ENCODE measurements at places on chromosomes 11 and 22. TPM values are rescaled to one million over a fixed set of nuclear protein-coding genes. Genes with fewer than 3 reads are reported as not detected.
A peak's percentile ranks its signal among the peaks of the same experiment; 100 is the strongest.

DNA sequence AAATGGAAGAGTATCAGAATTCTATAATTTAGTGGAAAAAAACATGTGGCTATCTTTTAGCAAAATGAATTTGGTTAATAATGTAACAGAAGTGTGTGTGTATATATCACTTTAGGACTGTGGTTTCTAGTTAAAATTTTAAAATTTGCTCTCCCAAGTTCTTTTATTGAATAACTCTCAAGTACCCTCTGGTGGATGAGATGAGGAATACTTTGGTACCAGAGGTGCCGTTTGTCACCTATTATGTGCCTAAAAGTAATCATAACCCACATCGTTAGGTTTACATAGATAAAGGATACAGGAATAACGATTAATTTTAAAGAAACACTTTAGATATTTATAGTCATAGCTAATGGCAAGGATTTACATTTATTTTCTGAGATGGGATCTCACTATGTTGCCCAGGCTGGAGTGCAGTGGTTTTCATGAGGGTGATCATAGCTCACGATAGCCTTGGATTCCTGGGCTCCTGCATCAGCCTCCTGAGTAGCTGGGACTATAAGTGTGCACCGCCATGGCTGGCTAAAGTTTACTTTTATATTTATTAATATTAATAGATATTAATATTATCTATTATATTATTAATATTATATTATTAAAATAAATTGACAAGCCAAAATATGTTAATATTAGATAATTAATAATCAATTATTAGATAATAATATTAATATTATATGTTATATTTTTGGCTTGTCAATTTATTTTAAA is 66.7 kb upstream of the CAPRIN1 start:
- no peak for DNase-seq

GRCh38 chr11:35525501-35526175 is at the start of gene PAMR1:
Gene PAMR1 (minus strand): TSS chr11:35525616. CDS start chr11:35525585, 31 bp downstream.
- no peak for DNase-seq

The MMP27 gene
- total RNA-seq = not detected

DNA sequence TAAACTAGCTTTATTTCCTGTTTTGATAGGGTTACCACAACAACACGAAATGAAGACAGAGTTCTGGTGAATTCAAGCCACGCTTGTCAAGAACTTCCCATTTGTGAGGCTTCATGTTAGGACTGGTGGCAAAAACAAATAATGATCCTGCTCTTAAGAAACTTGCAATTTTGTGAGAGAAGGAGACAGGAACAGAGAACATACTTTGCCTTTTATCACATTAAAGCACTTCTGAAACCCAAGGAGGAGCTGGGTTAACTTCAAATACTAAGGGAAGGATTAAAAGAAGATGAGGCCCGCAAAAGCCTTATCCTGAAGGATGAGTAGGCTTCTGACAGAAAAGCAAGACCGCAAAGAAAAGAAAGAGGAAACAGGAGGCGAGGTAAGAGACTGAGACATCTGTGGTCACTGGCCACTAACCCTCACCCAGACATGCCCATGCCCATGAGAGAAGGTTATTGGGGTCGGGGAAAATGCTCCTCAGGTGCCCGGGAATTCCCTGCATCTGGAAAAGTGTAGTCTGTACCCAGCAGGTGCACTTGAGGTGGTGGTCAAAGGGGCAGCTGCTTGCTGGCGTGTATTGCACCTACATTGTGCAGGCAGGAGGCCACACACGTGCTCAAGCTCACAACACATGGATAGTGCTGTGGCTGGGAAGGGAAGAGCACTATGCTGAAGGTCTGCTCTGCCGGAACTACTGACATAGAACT is 50.5 kb downstream of the MAPK1 start:
- DNase-seq = peak; percentile 94

GRCh38 chr11:9219572-9219971 is 45.6 kb downstream of the DENND5A start:
- DNase-seq = peak; percentile 85

The C1QTNF5 gene
- total RNA-seq = 9.1 TPM

The SAA1 gene
- total RNA-seq = 1.7 TPM

The NAALADL1 gene
- not detected for total RNA-seq

DNA sequence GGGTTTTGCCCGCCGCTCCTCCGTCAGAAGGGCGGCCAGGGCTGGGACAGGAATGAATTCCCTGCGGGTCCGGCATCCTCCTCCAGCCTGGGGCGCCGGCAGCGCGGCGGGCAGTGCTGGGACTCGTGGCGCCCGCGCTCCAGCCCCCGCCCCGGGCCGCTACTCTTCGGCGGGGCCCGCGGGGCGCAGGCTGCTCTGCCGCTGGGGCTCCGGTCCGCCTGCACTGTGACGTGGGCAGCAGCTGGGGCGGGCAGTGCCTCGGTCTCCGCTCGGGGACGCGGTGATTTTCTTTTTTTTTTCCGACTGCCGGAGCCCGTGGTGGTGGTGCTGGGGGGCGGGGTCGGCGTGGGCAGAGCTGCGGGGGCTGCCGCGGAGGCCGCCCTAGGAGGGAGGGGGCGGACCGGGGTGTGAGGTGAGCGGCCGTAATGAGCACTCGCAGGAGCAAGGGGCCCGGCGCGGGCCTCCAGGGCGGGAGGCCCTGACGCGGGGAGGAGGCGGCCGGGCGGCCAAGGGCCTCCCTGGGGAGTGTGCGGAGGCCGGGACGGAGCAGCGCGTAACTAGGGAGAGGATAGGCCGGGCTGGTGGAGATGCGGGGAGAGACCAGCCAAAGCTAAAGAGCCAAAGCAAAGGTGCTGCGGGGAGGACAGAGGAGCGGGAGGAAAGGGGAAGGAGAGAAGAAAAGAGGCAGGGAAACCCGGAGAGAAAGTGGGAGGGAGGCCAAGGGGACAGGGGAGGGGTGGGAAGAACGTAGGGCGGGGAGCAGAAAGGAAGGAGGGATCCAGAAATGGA is 73.3 kb upstream of the ZBED5 start:
- peak; percentile 80 for DNase-seq

The CCDC87 gene
- 0.34 TPM for total RNA-seq

GRCh38 chr11:27204529-27204928 is 158.5 kb downstream of the CCDC34 start:
- DNase-seq = no peak

GRCh38 chr11:95156133-95156721 is 66.6 kb downstream of the ENDOD1 start:
- no peak for DNase-seq

Measured in LHCN-M2 (cell line).